ENCODE measurements at places on chromosomes 7 and 10.

GRCh38 chr10:116912162-116912561 lies 62.9 kb downstream of the ENO4 start:
- DNase-seq: no peak

GRCh38 chr7:24334012-24334411 lies 50.0 kb downstream of the NPY start:
- DNase-seq: no peak

GRCh38 chr10:851901-852300 lies 79.6 kb downstream of the LARP4B start:
- peak; percentile 64 for DNase-seq

DNA sequence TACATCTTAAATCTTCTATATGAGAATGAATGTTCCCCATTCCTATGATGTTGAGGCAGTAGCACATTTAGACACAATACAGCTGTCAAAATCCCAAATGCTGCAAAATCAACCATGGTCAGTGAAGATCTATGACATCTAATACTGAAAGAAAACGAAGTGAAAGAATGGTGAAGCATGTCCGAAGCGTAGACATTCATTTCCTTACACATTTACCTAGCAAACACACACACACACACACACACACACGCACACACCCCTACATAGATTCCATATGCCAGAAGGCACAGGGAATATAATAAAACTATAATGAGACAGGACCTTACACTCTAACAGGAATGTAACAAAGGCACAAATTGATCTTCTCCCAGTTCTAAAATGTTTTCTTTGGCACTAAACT lies 32.5 kb downstream of the CCDC6 start:
- DNase-seq: peak; percentile 10

GRCh38 chr10:89171263-89171872 lies 35.7 kb downstream of the CH25H start:
- DNase-seq: no peak

DNA sequence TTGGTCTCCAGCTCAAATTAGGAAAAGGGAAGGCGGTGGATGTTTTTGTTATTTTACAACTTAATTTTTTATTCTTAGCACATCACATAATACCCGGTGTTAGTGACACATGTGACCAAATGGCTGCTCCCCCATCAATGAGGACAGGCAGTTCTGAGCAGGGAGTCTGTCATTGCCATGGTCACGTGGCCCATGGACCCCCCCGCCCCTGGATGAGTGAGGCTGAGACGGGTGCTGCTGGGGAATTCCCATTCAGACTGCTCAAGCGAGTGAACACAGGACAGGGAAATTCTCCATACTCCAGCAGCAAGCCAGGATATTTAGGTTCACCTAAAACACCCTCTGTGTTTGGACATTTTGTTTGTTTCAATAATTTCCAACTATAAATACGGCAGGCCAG lies 34.7 kb upstream of the SLC35B4 start:
- DNase-seq: no peak

Data from OCI-LY7 (cell line).